Stimulated activated CD4-positive, alpha-beta T cell treated with anti-CD3 and anti-CD28 coated beads, TNF-alpha, amount 100 ng/mL, for 48 hours (primary cell): ENCODE measurements at places on chromosomes 4 and X.

DNA sequence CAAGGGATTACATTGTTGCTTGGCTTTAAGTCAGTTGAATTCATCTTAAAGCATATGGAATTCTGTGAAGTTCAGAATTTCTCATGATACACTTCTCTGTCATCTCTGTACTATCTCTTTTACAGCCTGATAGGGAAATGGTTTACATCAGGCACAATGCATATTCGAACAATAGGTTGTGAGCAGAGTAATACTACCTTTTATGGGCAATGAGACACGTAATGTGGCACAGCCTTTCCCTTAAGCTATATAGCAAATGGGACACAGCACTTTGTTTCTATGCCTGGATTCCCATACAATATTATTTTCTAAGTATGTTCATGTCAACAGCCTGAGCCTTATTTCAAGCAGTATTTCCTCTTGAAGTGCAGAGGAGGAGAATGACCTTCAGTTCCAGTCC lies 58.4 kb downstream of the SYNPO2 start:
- DNase-seq = no peak

DNA sequence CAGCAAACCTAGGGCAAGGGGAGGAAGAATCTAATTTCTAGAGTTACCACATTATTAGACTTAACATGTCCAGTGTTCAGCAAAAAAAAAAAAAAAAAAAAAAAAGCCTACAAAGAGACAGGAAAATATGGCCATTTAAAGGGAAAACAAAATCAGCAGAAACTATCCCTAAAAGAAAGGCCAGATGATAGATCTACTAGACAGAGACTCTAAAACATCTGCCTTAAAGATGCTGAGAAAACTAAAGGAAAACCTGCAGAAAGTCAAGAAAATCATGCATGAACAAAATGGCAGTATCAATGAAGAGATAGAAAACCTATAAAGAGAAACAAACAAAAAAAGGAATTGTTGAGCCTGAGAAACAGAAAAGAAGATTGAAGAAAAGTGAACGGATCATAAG lies 43.8 kb downstream of the NELFA start:
- no peak for DNase-seq

DNA sequence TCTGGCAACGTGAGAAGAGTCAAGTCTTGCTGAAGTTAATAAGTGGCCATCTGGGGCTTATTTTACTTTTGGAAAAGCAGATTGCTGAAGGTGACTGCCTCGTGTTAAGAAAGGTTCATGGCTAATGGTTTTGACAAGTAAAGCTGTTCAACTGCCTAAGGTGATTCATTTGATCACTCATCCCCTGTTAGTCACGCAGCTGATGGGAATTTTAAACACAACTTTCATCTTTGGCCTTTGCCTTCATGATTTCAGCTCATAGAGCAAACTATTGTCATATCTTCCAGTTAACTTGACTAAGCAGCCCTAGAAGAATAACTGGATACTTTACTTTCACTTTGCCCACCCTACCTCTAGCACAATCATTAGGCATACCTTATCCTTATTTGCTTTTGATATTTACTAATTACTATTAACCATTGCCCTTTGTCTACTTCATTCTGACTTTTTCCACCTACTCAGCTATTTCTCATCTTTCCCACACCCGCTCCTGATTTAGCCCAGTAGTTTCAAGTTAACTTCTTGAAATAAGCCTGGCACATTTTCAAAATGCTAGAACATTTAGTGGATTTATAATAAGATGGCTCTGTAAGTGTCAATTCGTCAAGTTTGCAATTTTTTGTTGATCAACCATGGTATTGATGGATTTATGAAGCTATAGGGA lies 170.6 kb upstream of the S100G start:
- DNase-seq = no peak

GRCh38 chr4:185800266-185800945 lies 11.6 kb downstream of the SORBS2 start:
- no peak for DNase-seq

- no peak for DNase-seq
Measured at GRCh38 chr4:127822430-127822829, 40.3 kb downstream of the HSPA4L start.

- no peak for DNase-seq
Measured at GRCh38 chr4:152106113-152106763, 345.4 kb upstream of the GATB start.

DNA sequence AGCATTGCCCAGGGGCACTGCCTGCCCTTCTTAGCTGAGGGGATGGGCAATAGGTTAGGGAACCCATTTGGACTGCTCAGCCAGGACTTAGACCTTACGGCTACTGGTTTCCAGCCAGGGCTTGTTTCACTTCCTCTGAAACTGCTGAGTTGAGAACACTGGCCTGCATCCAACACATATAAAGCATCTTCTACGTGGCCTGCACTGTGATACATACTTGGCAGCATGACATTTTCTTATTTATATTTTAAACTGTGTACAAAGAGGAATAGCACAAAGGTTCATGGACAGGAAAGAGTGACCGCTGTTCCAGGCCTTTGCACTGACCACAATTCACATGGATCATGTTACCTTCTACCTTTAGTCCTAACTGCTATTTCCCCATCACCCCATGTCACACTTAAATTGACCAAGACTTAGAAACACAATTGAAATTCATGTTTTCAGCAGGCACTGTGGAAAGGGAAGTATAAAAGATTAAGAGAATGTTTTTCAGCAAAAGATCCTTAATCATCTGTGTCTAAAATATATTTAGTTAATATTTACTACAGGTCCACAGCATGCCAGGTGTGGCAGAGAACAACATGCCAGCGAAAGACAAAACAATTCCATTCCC lies 43.7 kb downstream of the NLGN4X start:
- DNase-seq = no peak

DNA sequence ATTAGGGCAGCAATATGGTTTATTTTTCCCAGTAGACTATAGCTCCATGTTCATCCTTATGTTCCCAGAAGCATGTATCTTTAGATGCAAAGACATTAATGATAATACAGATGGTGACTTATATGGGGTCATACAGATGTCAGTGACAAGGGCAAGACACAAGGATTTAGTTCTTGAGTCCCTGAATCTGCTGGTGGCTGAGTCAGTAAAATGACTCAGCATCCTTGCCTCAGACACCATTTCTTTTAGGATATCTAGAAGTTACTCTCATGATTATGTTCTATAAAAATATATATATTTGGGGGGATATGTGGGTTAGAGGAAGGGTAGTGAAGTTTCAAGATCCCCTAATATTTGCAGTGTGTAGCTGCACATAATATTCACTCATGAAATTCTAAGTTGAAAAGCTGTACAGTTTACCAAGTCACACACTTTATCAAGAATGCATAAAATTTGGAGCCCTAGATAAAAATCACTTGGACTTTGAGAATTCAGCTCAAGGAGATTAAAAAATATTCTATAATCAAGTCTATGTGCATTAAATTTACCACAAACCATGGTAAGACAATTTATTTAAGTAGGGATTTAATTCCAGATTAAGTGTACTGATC lies 101.9 kb downstream of the LNX1 start:
- DNase-seq = no peak

GRCh38 chr4:77861495-77861894 lies 1.1 kb upstream of the MRPL1 start:
- no peak for DNase-seq

- no peak for DNase-seq
Measured at GRCh38 chrX:38859602-38860001, 58.3 kb downstream of the MID1IP1 start.

DNA sequence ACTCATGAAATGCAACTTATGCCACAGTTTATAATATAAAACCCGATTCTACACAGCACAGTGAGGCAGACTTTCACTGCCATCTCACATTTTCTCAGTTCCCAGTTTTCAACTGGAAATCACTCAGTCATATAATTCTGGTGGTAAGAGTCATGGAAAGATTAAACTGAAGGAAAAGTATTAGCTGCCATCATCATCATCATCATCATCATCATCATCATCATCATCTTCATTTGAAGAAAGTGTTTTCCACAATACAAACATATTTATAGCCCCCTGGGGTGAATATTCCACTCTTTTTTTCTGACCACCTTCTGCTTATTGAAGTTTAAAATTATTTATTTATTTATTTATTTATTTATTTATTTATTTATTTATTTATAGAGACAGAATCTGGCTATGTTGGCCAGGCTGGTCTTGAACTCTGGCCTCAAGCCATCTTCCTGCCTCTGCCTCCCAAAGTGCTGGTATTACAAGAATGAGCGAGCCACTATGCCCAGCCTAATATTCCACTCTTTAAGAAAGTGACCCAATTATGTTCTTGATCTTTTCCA lies 6.0 kb upstream of the UBQLN2 start:
- DNase-seq = no peak

DNA sequence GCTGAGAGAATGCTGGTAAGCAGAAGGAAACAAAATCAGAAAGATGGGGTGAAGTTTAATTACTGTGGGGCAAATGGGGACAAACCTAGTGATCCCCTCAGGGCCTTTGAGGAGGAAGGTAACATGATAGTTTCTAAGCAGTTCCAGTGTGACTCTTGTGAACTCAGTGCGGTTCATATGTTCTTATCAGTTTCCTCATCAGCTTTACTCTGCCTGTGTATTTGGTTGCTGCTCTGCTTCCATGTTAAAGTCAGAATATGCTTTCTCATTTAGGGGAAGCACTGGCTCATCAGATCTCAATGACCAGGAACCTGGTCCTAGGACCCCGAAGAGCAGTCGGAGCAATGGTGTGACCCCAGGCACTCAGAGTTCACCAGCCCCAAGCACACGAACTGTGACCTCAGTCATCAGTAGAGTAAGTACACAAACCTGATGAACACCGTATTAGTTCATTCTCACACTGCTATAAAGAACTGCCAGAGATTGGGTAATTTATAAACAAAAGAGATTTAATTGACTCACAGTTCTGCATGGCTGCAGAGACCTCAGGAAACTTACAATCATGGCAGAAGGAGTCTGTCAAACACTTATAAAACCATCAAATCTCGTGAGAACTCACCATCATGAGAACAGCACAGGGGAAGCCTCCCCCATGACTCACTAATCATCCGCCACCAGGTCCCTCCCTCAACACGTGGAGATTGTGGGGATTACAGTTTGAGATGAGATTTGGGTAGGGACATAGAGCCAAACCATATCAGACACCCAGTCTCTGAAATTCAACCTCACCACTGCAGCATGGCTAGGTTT lies 83.0 kb downstream of the SYTL5 start:
- no peak for DNase-seq

- no peak for DNase-seq
Measured at GRCh38 chr4:98891478-98892337, 37.2 kb downstream of the EIF4E start.
